ENCODE measurements at places on chromosomes 16 and 17.

- no peak for DNase-seq
Measured at GRCh38 chr16:23689442-23690187, 10.9 kb downstream of the PLK1 start.

- no peak for DNase-seq
Measured at GRCh38 chr17:29195465-29196081, 15.4 kb upstream of the MYO18A start.

DNA sequence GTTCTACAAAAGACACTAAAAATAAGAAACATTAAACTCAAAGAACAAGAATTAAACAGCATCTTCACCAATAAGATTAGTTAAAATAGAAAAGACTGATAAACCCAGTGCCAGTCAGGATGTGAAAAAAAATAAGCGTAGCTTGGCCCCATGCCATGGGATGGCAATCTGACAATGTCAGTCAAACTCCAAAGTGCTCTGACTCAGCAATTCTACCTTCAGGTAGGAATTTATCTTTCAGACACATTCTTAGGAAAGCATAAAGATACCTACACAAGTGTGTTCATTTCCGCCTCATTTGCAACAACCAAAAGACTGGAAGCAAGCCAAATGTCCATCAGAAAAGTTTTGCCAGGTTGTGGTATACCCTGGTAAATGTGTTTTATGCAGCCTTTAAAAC is 9.1 kb upstream of the MPO start:
- DNase-seq, result no peak

DNA sequence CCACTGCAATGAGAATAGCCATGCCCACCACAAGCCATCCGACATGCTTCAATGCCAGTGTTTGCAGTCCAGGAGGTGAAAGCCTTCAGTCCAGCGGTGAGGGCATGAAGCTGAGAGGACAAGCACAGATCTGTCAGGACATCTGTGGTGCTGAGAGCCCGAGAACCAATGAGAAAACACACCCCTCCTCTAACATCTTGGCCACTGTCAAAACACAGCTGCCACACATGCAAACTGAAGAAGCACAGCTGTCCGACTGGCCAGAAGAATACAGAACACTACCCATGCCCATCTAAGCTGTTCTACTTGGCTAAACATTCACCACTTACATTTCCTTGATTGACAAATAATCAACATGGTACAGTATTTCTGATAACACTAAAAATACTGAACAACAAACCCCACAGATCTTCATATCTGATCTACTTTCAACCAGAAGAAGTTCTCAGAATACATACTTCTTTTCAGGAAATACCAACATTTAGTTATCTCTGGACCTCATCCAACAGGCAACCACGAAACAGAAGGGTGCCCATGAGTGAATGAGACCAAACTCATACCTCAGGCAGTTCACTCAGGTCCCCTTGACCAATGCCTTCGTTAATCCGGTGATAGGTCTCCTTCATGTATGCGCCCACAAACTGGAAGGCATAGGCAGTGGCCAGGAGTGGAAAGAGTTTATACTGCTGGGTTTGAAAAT is 10.2 kb upstream of the FBF1 start:
- no peak for DNase-seq

DNA sequence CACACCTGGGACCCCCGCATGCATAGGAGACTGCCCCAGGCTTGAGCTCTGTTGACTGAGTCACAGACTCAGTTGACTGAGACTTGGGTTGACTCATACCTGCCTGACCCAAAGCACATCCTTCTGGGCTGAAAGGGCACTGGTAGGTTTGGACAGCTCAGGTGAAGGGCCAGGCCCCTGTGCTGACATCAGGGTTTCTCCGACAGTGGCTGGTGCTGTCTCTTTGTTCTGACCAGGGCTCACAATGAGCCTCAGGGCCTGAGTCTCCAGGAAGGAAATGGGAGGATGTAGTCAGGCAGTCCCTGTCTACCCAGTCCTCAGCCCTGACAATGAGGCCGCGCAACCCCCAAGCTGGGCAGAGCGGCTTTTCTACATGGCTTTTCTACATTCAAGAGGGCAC is 6.5 kb downstream of the SPNS2 start:
- DNase-seq, result no peak

- DNase-seq, result no peak
Measured at GRCh38 chr16:67329901-67330300, 3.3 kb downstream of the LRRC36 start.

GRCh38 chr16:49467540-49468372 is 94.2 kb downstream of the C16orf78 start:
- DNase-seq, result no peak

- DNase-seq, result no peak
Measured at GRCh38 chr16:77335652-77336234, 99.1 kb downstream of the ADAMTS18 start.

GRCh38 chr17:77208856-77209255 is 68.1 kb downstream of the SEC14L1 start:
- DNase-seq, result no peak

DNA sequence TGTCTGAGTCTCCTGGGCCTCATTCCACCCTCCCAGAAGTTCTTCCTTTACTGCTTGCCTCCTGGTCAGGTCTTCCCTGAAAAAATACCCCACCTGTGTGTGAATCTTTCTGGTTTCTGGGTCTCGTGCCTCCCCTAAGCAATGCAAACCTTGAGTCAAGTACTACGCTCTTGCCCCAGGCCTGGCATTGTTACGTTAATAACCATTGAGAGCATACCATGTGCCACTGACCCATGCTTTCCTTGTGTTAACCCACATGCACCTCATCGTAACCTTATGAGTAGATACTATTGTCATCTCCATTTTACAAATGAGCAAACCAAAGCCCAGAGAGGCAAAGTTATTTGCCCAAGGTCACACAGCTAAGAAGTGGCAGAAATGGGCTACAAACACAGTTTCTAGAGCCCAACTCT is 25.4 kb upstream of the TOB1 start:
- DNase-seq, result no peak
